Activated CD8-positive, alpha-beta memory T cell treated with anti-CD3 and anti-CD28 coated beads, Interleukin-2, amount 50 U/mL, for 4 hours (primary cell): ENCODE measurements at places on chromosomes 5 and 9.

GRCh38 chr5:72076621-72077300 is 30.5 kb upstream of the MAP1B start:
- no peak for DNase-seq

DNA sequence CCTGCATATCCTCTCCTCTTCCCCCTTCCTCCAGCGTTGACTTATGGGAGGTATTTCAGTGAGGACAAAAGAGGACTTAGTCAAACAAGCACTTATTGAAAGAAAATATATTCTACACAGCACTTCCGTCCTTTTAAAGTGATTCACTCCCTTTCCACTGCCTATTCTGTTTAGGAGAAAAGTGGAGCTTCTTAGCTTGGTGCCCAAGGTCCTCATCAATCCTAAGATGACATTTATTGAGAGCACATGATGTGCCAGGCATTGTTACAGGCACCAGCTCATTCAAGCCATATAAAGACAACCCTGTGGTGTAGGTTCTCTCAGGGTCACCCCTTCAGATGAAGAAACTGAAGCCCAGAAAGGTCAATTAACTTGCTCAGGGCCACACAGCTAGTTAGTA is 95.9 kb downstream of the KCNIP1 start:
- DNase-seq: no peak

GRCh38 chr9:18834740-18835361 is 198.2 kb downstream of the SAXO1 start:
- no peak for DNase-seq

DNA sequence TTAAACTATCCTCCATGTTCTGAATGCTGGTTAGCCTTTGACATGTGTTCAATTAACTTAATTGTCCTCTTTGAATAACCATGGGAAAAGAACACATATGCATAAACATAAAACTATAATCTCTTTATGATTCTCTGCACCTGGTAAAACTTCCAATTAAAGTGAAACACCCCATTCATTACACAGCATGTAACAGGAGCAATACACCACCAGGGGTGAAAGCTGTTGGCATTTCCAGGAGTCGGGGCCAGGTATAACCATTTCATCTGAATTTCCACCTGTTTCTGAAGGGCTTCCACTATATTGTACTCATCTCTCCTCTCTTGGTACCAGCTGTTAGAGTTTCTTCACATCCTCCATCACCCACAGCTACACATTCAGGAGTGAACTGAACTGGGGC is 303.8 kb downstream of the EDIL3 start:
- DNase-seq: no peak

GRCh38 chr9:115115924-115116323 is 2.0 kb downstream of the TNC start:
- DNase-seq: no peak

GRCh38 chr9:21746550-21746949 is 55.9 kb upstream of the MTAP start:
- no peak for DNase-seq

GRCh38 chr9:124256517-124257069 is 1.2 kb upstream of the NEK6 start:
- DNase-seq: no peak

- DNase-seq: no peak
These were observed 83.7 kb upstream of the BARHL1 start for GRCh38 chr9:132498531-132499210.

DNA sequence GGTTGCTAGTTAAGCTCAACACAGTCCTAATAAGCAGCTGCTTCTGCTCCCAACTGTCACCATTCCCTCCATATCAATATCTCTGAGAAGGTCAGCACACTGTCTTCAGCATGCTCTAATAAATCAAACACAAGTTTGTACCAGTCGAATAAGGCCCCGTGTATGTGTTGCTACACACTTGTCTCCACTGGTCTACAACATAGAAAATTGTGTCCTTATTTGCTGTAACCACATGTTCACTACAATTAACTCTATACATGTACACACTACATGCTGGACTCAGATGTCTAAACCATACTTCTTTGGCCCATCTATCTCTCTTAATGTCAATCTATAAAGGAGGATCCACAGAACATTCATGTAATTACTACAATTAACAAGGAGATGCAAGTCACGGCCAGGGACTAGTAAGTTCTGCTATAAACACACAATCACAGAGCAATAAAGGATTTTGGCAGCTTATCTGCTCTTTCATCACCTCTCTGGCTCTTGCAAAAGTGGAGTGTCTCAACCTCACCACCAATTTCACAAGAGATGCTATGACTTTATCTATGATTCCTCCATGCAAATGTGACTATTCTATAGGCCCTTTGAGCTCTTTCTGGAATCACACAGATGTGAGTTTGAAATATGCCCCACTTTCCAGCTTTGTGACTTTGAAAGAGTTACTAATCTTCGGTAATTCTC is 143.9 kb downstream of the SEMA5A start:
- no peak for DNase-seq

DNA sequence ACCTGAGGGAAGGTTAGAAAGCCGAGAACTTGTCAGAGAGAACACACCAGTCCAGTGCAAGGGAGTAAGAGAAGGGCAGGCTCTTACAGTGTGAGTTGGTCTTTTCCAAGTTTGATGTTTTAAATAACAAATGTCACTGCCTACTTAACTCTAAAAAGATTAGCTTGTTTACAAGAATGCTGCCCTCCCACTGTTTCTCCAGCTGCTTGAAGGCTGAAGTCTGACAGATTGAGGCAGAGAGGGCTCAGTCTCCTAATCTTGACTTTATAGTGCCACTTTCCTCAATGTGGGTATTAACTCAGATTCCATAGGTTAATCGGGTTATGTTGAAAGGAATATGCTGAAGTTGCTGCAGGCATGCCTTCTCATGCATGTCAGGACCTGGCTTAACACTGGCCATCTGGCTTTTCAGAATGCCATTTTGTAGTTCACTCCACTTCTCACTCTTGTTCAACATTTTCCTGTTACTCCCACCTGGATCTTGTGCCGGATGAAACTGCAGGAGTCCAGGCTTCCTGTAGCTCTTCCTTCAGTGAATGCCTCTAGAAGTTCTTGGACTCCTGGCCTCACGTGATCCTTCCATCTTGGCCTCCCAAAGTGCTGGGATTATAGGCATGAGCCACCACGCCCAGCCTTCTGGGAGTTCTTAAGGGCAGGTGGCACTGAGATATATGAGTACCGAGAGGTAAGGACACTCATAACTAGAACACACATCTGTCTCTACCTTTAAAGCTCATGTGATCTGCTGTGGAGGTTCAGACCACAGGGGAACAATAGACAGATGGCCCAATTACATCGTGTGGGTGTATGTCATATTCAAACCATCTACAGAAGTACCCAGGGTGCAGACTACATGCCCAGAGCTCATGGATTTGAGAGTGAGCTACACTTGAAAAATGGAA is 249.7 kb downstream of the ARHGAP26 start:
- DNase-seq: no peak

DNA sequence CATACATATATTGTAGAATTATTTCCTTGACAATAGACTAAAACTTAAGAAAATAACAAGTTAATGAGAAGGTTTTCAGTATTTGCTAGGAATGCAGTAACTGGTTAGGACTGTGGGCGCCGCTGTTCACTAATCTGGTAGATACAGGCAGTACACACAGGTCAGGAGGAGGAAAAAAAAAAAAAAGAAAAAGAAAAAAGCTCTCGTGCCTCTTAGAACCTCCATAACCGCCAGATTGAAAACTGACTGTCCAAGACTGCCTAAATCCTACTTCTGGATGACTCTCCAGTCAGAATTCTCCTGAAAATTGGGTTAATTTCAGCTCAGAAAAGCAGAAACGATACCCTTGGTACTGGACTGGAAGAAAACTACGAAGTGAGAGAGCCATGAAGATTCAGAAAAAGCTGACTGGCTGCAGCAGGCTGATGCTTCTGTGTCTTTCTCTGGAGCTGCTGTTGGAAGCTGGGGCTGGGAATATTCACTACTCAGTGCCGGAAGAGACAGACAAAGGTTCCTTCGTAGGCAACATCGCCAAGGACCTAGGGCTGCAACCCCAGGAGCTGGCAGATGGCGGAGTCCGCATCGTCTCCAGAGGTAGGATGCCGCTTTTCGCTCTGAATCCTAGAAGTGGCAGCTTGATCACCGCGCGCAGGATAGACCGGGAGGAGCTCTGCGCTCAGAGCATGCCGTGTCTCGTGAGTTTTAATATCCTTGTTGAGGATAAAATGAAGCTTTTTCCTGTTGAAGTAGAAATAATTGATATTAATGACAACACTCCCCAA is at the start of gene PCDHGA1:
Gene PCDHGA1 (plus strand): TSS at position 216 of the 782 bp plus-strand sequence.
- no peak for DNase-seq

DNA sequence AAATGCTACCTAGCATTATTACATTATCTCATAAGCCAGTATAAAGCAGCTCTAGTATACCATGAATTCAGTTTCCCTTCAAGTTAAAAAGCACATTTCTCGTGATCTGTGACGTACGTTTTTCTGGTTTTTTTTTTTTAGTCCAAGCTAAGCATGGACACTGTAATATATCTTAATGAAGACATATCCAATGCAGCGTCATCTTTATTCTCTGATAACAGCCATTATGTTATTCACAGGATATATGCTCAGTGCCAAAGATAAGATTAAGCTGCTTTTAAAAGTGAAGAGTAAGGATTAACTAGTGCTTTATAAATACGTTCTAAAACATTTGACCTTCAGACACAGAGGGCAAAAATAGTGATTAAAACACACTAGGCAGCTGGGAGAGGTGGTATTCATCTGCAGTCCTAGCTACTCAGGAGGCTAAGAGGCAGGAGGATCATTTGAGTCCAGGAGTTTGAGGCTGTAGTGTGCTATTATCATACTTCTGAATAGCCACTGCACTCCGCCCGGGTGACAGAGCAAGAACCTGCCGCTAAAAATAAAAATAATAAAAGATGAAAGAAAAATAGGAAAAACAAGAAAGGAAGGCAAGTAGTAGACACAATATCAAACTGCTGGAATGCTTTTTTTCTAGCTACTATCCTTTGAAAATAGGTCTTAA is 7.7 kb downstream of the CSNK1A1 start:
- DNase-seq: no peak

DNA sequence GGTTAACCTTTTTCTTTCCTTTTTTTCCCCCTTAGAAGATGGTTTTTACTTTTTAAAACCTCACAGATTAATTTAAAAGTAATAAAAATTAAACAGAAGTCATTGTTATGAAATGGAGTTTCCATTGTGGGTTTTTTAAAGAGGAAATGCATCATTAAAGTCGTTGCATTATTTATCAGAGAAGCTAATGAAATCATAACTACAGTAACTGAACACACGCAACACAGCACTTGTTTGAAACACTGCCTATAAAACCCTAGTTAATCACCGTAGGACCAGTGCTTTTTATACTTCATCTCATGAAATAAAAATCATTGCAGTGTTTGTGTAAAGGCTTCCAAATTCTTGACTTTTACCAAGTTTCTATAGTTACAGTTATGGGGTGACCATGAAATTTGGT is 82.4 kb upstream of the NTRK2 start:
- DNase-seq: no peak

DNA sequence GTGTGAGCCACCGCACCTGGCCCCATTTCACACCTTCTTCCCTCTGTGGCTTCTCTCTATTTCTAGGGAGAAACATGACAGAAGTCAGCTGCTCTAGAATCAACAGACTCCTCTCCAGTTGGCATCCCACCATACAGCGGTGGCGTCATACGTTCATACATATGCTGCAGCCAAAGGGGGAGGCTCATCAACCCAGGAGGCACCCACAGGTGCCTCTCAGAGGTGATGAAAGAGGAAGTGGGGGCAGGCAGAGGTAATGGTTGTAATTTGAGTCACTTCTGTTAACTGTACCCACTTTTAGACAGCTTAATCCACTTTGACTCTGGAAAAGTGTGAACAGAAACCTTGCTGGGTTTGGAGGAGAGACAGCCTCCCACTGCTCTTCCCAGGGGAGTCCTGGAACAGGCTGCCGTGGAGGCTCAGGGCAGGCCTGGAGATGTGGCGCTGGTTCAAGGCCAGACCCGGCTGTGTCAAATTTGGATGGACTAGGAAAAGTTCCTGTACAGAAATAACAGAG is 47.3 kb upstream of the SUB1 start:
- DNase-seq: peak; percentile 35

- no peak for DNase-seq
These were observed 64.7 kb upstream of the GRAMD2B start for GRCh38 chr5:126358525-126358924.

GRCh38 chr5:1753490-1753889 is 46.1 kb downstream of the MRPL36 start:
- no peak for DNase-seq

GRCh38 chr5:146529984-146530383 is 14.0 kb upstream of the GPR151 start:
- no peak for DNase-seq

DNA sequence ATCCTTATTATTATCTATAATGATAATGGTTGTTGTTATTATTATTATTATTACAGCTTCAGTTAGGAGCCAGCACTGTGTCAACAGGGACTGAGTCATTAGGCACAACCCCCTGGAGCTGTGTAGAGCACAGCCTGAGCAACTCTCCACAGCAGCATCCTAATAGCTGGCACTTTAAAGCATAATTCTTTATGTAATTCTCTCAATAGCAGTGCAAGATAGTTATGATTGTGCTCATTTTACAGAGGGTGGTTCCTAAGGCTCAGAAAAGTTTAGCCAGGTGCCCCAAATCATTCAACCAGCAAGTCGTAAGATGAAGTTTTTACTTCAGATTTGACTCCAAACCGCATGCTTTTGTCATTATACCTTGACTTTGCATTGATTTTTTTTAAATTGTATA is 390.3 kb downstream of the ANXA1 start:
- DNase-seq: no peak

GRCh38 chr5:32244017-32244416 is 68.7 kb downstream of the MTMR12 start:
- DNase-seq: no peak

DNA sequence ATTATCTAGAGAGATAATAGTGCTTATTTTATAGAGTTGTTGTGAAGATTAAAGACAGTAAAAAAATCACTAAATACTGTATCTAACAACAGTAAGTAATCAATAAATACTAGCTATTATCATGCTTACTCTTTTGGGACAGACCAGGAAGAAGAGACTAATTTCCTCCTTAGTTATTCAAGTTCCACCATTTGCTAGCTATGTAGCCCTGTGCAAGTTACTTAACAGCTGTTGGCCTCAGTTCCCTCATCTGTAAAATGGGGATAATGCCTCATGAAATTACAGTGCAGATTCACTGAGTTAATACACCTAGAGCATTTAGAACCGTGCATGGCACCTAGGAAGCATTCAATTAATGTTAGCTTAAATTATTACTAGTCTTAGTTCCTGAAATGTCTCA is 2.6 kb downstream of the RBM18 start:
- DNase-seq: no peak
